ENCODE measurements at places on chromosomes 1 and 21. TPM values are rescaled to one million over a fixed set of nuclear protein-coding genes. Genes with fewer than 3 reads are reported as not detected.

Gene FABP3
- 110 TPM for polyA plus RNA-seq

Gene FHAD1
- polyA plus RNA-seq = 6.3 TPM

Gene RAD54L
- 8.3 TPM for polyA plus RNA-seq

Gene CD53
- polyA plus RNA-seq = 23.3 TPM

Gene LSM10
- 47.1 TPM for polyA plus RNA-seq

- no peak for DNase-seq
- H3K27ac ChIP-seq = no peak overlapping the region
- no peaks in the 10 kb centered on the region for H3K4me1 ChIP-seq
- H3K27me3 ChIP-seq = no peaks in the 10 kb centered on the region
- no peak overlapping the region for H3K4me3 ChIP-seq
- H3K36me3 ChIP-seq = no peaks in the 10 kb centered on the region
Observed at GRCh38 chr1:185014941-185015340, 30.4 kb upstream of the RNF2 start.

- peaks cover 4% of the 10 kb centered on the region for H3K27me3 ChIP-seq
- no peaks in the 10 kb centered on the region for H3K36me3 ChIP-seq
- no peaks in the 10 kb centered on the region for H3K4me1 ChIP-seq
- no peak overlapping the region for H3K4me3 ChIP-seq
- no peak for DNase-seq
Observed at GRCh38 chr1:54016343-54017282, 1.4 kb downstream of the LDLRAD1 start.

- H3K27me3 ChIP-seq = peaks cover 68% of the 10 kb centered on the region
- no peaks in the 10 kb centered on the region for H3K36me3 ChIP-seq
- DNase-seq = no peak
- H3K4me3 ChIP-seq = no peak overlapping the region
Observed at GRCh38 chr21:33124889-33125288, 54.9 kb downstream of the OLIG1 start.

GRCh38 chr1:44103270-44104131 is 15.1 kb upstream of the KLF17 start:
- peaks cover 12% of the 10 kb centered on the region for H3K27me3 ChIP-seq
- H3K36me3 ChIP-seq = no peaks in the 10 kb centered on the region
- H3K27ac ChIP-seq = no peak overlapping the region
- H3K4me3 ChIP-seq = no peak overlapping the region
- H3K4me1 ChIP-seq = peaks cover 8% of the 10 kb centered on the region
- DNase-seq = no peak

DNA sequence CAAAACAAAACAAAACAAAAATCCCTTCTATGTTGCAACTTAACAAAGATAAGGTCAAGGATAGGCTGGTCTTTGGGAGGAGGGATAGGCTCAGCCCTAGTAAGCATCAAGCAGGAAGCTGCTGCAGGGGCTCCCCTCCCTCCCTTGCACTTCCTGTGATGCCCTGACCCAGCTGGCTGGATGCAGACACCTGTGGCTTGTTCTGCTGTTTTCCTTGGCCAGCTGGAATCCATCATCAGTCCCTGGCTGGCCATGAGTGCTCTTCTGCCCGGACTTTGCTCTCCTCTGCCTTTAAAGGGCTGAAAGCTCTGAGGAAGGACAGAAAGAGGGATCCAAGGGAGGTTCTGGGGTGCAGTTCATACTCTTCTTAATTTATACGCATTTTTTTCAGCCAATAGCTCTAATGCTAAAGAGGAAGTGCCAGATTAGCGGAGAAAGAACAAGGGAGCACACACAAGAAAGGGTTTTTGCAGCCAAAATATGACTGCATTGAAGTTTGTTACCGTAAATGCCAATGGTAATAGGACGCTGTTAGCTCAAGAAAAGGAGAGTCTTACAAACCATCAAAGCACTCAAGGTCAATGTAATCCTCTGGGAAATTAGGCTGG is 19.9 kb upstream of the UBE2U start:
- no peak overlapping the region for H3K4me3 ChIP-seq
- H3K27ac ChIP-seq = no peak overlapping the region
- H3K4me1 ChIP-seq = peaks cover 4% of the 10 kb centered on the region
- H3K27me3 ChIP-seq = no peaks in the 10 kb centered on the region
- no peak for DNase-seq

GRCh38 chr21:41016472-41016871 is 151.5 kb upstream of the BACE2 start:
- H3K4me1 ChIP-seq = no peaks in the 10 kb centered on the region
- no peaks in the 10 kb centered on the region for H3K27me3 ChIP-seq
- H3K36me3 ChIP-seq = no peaks in the 10 kb centered on the region
- no peak for DNase-seq
- no peak overlapping the region for H3K27ac ChIP-seq

DNA sequence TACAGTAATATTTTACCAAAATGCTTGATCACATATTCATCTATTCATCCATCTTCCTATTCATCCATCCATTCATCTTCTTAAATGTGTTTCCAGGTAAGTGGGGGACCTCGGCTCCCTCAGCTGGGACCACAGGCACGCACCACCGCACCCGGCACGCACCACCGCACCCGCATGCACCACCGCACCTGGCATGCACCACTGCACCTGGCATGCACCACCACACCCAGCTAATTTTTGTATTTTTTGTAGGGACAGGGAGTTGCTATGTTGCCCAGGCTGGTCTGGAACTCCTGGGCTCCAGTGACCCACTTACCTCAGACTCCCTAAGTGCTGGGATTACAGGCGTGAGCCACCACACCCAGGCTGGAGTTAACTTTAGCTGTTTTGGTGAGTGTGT is 21.2 kb downstream of the ACTRT2 start:
- H3K4me1 ChIP-seq = peaks cover 7% of the 10 kb centered on the region
- H3K4me3 ChIP-seq = no peak overlapping the region
- no peaks in the 10 kb centered on the region for H3K36me3 ChIP-seq
- no peak overlapping the region for H3K27ac ChIP-seq
- peaks cover 3% of the 10 kb centered on the region for H3K27me3 ChIP-seq
- DNase-seq = no peak

DNA sequence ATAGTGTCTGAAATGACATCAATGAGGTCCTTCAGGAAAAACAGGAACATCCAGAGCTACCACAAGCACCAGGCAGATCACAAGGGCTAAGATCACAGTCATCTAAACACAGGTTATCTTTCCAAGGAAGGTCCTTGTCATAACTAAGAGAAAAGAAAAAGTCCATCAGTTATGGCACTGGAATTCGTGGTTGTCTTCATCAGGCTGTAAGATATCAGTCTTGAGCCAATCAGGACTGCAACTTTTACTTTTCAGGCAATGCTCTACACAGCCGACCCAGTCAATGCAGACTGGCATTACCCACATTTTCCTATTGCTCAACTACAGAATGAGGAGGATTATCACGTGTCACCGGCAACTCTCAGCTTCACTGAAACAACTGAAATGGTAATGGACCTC is 26.4 kb downstream of the SORT1 start:
- H3K27ac ChIP-seq = peak overlapping the region; percentile 42
- peaks cover 8% of the 10 kb centered on the region for H3K36me3 ChIP-seq
- no peak overlapping the region for H3K4me3 ChIP-seq
- DNase-seq = no peak
- H3K27me3 ChIP-seq = no peaks in the 10 kb centered on the region

DNA sequence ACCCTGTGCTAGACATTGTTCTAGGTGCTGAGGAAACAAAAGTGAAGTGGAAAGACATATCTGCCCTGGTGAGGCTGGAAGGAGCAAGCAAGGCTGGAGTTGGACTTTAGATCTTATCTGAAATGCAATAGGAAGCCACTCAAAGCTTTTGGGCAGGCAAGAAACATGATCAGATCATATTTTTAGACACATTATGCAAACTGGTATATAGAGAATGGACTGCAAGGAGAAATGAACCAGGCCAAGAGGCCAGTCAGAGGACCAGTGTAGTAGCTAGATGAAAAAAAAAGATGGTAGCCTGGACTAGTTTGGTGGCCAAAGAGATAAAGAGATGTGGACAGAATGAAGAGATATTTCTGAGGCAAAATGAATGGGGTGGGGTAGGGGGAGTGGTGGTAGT is 46.3 kb downstream of the CCN1 start:
- DNase-seq = no peak
- H3K27ac ChIP-seq = no peak overlapping the region
- no peak overlapping the region for H3K4me3 ChIP-seq
- peaks cover 9% of the 10 kb centered on the region for H3K4me1 ChIP-seq

DNA sequence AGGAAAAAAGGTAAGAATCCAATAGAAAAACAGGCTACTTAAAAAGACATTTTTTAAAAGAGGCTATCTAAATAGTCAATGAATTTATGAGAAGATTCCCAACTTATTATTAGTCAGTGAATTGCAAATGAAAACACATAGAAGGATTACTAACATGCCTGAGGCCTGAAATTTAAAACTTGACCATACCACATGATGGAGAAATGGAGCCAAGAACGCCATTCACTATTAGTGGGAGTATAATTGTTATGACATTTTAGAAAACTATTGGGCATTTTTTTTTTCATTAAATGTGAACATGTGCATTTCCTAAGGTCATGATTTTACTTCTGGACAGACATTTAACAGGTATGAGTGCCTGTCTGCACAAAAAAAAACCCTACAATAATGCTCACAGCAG is 24.8 kb upstream of the OR2B11 start:
- DNase-seq = no peak
- no peak overlapping the region for H3K4me3 ChIP-seq
- no peak overlapping the region for H3K27ac ChIP-seq
- H3K4me1 ChIP-seq = no peaks in the 10 kb centered on the region
